Thymus (tissue), 14 donors: ENCODE measurements at places on chromosomes 1 and 21. TPM values are rescaled to one million over a fixed set of nuclear protein-coding genes. Genes with fewer than 3 reads are reported as not detected.

The NMNAT2 gene
- 0.23 TPM for polyA plus RNA-seq

The LAX1 gene
- 5.1 TPM for polyA plus RNA-seq

The GNG5 gene
- polyA plus RNA-seq: 181 TPM

The SPRR2A gene
- 6.5 TPM for polyA plus RNA-seq

The TCHH gene
- polyA plus RNA-seq: 1.4 TPM
